Nucleus accumbens (tissue), 56 donors: ENCODE measurements at places on chromosomes 2 and 18.

GRCh38 chr2:68230241-68231060 is 21.9 kb downstream of the PPP3R1 start:
- no peak for DNase-seq

GRCh38 chr2:49794396-49794795 is 640.1 kb upstream of the FSHR start:
- no peak for DNase-seq

DNA sequence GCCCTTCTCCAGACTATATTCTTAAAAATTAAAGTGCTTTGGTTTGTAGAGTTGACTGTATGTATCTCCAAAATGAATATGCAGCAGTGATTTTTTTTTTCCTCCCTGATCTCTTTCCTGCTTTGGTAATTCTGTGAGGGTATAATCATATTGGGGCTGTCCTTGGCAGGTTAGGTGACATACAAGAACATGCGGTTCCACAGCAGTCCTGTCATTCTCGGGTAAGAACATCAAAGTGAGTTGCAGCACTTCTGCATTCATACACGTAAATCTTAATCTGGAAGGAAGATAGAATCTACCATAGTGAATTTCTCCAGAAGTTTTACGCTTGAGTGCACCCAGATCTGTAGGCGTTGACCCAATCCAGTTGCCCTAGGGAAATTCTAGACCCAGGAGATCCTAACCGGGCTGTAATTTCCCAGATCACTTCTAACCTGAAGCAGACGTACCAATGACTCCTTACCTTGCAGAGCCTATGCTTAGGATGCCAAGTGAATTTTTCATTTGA is 109.4 kb downstream of the PRPF40A start:
- no peak for DNase-seq

DNA sequence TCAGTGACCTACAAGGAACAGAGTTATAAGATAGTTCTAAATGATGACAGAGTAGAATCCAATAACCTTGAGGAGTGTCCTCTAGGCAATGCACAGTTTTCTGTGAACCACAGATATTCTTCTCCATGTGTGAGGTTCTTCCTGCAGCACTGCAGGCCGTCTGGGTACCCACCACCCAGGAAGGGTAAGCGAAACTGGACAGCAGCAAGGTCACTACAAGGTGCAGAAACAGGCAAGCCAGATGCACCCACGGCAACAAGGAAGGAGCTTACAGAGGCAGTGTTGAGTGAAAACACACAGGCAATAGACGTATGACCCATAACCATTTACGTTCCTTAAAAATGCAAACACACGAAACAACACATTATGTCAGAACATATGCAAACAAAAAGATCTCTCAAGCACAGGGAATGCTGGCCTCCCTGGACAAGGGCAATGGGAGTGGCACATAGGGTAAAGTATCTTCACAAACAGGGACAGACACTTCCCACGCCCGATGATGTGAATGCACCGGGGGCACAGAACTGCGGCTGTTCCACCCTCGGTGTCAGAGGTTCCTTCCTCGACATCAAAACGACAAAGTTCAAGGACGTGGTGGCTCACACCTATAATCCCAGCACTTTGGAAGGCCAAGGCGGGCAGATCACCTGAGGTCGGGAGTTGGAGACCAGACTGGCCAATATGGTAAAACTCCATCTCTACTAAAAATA is 84.1 kb downstream of the NDUFA10 start:
- DNase-seq = no peak

- no peak for DNase-seq
These were observed 1.3 kb downstream of the TMEM131 start for GRCh38 chr2:97994476-97994875.

DNA sequence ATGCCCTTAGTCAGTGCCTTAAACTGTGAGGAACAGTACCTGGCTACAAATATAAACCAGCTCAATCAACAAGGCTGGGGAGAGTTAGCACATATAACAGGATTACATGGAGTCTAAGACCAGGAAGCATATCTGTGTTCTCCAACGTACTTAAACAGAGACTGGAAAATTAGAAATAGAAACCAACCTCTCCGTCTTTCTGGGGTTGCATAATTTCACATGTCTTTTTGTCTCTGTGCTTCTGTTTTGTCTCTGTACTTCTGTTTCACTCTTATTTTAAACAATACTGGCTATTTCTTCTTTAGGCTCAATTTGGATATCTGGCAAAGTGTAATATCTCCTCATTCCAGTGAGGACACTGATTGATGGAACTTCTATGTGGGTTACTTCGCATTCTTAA is 749.0 kb upstream of the ZEB2 start:
- no peak for DNase-seq
